Osteoblast (primary cell): ENCODE measurements at places on chromosomes 2 and 18. TPM values are rescaled to one million over a fixed set of nuclear protein-coding genes. Genes with fewer than 3 reads are reported as not detected.

The CCDC102B gene
- 8.8 and 9.4 TPM in 2 replicates for total RNA-seq

The CXCR1 gene
- not detected in 2 replicates for total RNA-seq

The C18orf32 gene
- 16.5 and 16.6 TPM in 2 replicates for total RNA-seq

The KIF5C gene
- 0.29 and 0.36 TPM in 2 replicates for total RNA-seq

The CAVIN2 gene
- 1.2 and 1.8 TPM in 2 replicates for total RNA-seq

The KYNU gene
- total RNA-seq, result 5.9 and 10.9 TPM in 2 replicates

The EVX2 gene
- under 0.01 TPM in 1 of 2 replicates, not detected in the other for total RNA-seq

The TP53I3 gene
- 59.4 and 79.3 TPM in 2 replicates for total RNA-seq

The EPG5 gene
- 94.8 and 96.4 TPM in 2 replicates for total RNA-seq

The PPP1R1C gene
- 0.29 and 0.36 TPM in 2 replicates for total RNA-seq

The MAB21L4 gene
- not detected in 2 replicates for total RNA-seq

The RGPD3 gene
- total RNA-seq, result 0.36 and 0.59 TPM in 2 replicates

The STARD6 gene
- total RNA-seq, result not detected in 2 replicates

The PLCD4 gene
- 2.5 and 4.4 TPM in 2 replicates for total RNA-seq

The GALNT5 gene
- 56.5 and 75.7 TPM in 2 replicates for total RNA-seq

The ZAP70 gene
- under 0.01 TPM in 2 replicates for total RNA-seq

The USP34 gene
- total RNA-seq, result 152 and 160 TPM in 2 replicates

The IL36RN gene
- not detected in 2 replicates for total RNA-seq

The RAB6C gene
- not detected in 2 replicates for total RNA-seq

The STAT4 gene
- 11.5 and 16.6 TPM in 2 replicates for total RNA-seq

The HOXD11 gene
- total RNA-seq, result not detected in 2 replicates

The TACR1 gene
- under 0.01 and 0.29 TPM in 2 replicates for total RNA-seq

The KRTCAP3 gene
- total RNA-seq, result under 0.01 and 0.72 TPM in 2 replicates

The EFEMP1 gene
- 1,402 and 1,564 TPM in 2 replicates for total RNA-seq

The PTH2R gene
- total RNA-seq, result under 0.01 TPM in 2 replicates

The RDH14 gene
- total RNA-seq, result 23.5 and 27.4 TPM in 2 replicates

The IL1A gene
- not detected in 2 replicates for total RNA-seq

The CFAP65 gene
- total RNA-seq, result not detected in 2 replicates

The GRHL1 gene
- total RNA-seq, result 0.29 and 0.36 TPM in 2 replicates

The MOGAT1 gene
- not detected in 2 replicates for total RNA-seq

The CEBPZOS gene
- 20.6 and 21.4 TPM in 2 replicates for total RNA-seq

The CFAP221 gene
- 0.36 and 1.2 TPM in 2 replicates for total RNA-seq

The SPDYA gene
- 0.59 and 0.72 TPM in 2 replicates for total RNA-seq

The MYO1B gene
- total RNA-seq, result 229 and 246 TPM in 2 replicates

The IL1R1 gene
- total RNA-seq, result 89.8 and 116 TPM in 2 replicates

The OXER1 gene
- 0.29 TPM in 1 of 2 replicates, not detected in the other for total RNA-seq

The GAL3ST2 gene
- total RNA-seq, result 0.29 and 0.36 TPM in 2 replicates

The COLEC11 gene
- total RNA-seq, result under 0.01 and 0.36 TPM in 2 replicates

The C2orf81 gene
- total RNA-seq, result 0.72 and 1.5 TPM in 2 replicates

The CENPA gene
- total RNA-seq, result 2.2 and 2.9 TPM in 2 replicates

The RAPGEF4 gene
- 0.36 and 0.59 TPM in 2 replicates for total RNA-seq

The CNDP1 gene
- total RNA-seq, result not detected in 2 replicates

The SLC4A1AP gene
- 24.8 and 27.9 TPM in 2 replicates for total RNA-seq

The DNAH6 gene
- under 0.01 and 0.36 TPM in 2 replicates for total RNA-seq

The CYS1 gene
- 0.36 and 1.5 TPM in 2 replicates for total RNA-seq

The PRSS56 gene
- total RNA-seq, result not detected in 2 replicates

The UGP2 gene
- 123 and 133 TPM in 2 replicates for total RNA-seq

The ADGRF3 gene
- total RNA-seq, result under 0.01 and 0.59 TPM in 2 replicates

The CPLX4 gene
- not detected in 2 replicates for total RNA-seq

The GPR155 gene
- 3.5 and 4.3 TPM in 2 replicates for total RNA-seq

The TRIM43B gene
- total RNA-seq, result 0.36 TPM in 1 of 2 replicates, not detected in the other

The ALPG gene
- not detected in 2 replicates for total RNA-seq

The SLC4A3 gene
- 2.5 and 3.8 TPM in 2 replicates for total RNA-seq

The METTL21A gene
- total RNA-seq, result 8.5 and 13.4 TPM in 2 replicates

The HJURP gene
- total RNA-seq, result 2.9 and 3.5 TPM in 2 replicates

The SANBR gene
- total RNA-seq, result 17.0 and 18.6 TPM in 2 replicates
